Adipocyte (in vitro differentiated cells): ENCODE measurements at places on chromosomes 11 and 22.

- no peak for DNase-seq
These were observed 18.9 kb downstream of the PRDM11 start for GRCh38 chr11:45165386-45165785.

GRCh38 chr11:1298695-1299492 lies 10.5 kb downstream of the TOLLIP start:
- DNase-seq, result peak; percentile 71

- no peak for DNase-seq
These were observed 10.9 kb downstream of the KMT5B start for GRCh38 chr11:68202165-68202564.

- DNase-seq, result peak; percentile 96
These were observed 84.6 kb downstream of the ETS1 start for GRCh38 chr11:128502726-128503125.

GRCh38 chr11:75475767-75476650 lies 43.0 kb upstream of the KLHL35 start:
- no peak for DNase-seq

DNA sequence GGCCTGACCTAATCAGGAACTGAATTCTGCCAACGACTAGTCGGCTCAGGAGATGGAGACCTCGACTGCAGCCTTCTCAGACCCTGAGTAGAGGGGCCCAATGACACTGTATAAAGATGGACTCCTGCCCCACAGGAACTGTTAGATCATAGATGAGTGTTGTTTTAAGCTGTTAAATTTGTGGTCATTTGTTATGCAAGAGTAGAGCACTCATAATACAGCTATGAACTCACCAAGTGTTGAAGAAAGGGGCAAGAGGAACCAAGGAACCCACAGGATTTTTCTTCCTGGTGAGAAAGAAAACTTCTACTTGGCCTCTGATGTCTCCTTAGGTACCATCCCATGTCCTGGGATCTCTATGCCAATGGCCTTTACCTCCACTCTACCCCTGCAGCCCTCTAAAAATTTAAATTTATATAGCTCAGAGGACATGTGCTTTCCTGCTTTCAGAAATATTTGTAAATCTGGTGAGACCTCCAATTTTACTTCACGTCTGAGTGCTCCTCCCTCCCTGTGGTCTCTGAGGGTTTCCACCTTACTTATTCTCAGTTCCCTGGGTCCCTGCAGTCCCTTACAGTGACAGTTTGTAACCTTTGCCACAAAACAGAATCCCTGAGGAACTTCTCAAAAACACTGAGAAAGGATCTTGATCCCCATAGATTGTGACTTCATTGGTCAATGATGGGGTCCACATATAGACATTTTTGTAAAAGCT lies 256.3 kb upstream of the ARHGAP20 start:
- DNase-seq, result no peak

- DNase-seq, result peak; percentile 89
These were observed 9.6 kb upstream of the KCNQ1OT1 start for GRCh38 chr11:2709429-2709828.

DNA sequence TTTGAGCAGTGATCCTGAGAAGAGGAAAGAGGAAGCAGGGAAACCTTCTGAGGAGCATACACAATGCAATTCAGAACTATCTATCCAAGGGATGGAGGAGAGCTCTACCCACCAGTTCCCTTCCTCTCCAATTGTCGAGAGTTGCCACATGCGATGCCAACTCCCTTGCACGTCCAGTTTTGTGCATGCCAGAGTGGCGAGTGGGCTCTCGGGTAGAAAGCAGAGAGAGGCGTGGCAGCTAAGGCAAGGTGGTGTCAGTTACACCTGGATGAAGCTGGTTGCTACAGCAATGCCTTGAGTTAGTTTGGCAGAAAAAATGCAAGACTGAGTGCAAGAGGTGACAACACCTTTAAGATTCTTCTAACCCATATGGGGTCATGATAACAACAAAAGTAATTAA lies 420.4 kb upstream of the CCDC90B start:
- DNase-seq, result no peak

DNA sequence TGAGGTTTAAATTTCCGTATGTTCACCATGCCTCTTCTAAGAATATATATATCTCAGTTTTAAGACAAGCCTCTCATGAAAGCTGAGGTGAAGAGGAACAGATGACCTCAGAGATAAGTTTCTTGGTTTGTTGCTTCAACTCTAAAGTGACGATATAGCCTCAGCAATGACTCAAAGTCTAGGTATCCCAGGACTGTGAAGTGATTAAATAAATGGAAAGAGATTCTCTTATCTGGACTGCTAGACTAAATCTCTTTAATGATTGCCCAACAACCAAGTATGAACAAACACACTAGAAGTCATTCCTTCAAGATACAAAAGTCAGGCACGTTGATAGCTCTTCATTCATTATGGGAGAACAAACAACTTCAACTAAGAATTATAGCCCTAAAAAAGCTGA lies 15.3 kb downstream of the CADM1 start:
- DNase-seq, result peak; percentile 7

GRCh38 chr11:23679041-23679440 lies 817.8 kb upstream of the LUZP2 start:
- no peak for DNase-seq

DNA sequence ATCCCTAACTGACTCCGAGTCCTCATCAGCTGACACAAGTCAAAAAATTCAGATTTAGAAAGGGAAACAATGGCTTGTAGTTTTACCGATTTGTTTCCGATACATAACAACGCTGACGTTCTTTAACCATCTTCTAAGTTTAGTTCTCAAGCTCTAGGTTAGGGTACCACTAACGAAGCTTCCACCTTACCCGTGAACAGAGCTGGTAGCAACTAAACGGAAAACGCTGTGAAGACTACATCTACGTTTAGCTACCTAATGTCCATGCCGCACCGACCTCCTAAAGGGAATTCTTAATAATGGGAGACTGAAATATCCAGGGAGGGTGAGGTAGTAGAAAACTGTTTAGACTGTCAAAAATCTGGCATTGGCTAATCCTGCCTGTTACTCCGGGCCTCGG lies 1.0 kb downstream of the NUP98 start:
- DNase-seq, result peak; percentile 31

- DNase-seq, result peak; percentile 59
These were observed 11.0 kb upstream of the MS4A6A start for GRCh38 chr11:60193687-60194433.
